ENCODE measurements at places on chromosomes 11 and 22.

DNA sequence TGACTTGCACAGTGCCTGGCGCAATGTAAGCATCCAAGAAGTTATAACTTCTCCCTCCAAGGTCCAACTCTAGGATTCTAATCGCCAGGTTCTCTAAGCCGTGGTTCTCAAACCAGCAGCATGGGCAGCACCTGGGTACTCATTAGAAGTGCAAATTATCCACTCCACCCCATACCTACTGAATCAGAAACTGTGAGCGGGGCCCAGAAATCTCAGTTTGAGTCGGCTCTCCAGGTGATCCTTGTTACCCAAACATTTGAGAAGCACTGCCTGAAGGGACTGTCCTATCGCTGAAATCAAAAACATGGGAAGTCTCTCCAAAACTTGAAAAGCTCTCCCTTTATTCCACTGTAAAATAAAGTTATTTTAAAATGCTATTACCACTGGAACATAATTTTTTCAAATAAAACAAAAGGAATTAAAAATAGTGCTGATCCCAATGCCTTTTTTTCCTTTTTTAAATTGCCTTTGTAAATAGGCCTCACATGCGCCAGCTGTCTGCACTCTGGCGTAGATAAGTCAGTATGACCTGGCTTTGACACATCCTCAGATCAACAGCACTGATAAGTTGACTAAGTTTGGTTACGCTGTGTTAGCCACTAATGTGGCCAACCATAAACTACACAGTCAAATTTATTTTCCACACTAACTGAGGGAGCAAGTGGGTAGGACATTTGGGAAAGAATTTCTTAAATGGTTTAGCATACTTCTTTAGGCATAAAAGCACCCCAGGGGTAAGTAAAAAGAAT is 8.4 kb upstream of the CTR9 start:
- DNase-seq: no peak

- DNase-seq: no peak
These were observed 1159.4 kb downstream of the FAM181B start for GRCh38 chr11:81574301-81574700.

DNA sequence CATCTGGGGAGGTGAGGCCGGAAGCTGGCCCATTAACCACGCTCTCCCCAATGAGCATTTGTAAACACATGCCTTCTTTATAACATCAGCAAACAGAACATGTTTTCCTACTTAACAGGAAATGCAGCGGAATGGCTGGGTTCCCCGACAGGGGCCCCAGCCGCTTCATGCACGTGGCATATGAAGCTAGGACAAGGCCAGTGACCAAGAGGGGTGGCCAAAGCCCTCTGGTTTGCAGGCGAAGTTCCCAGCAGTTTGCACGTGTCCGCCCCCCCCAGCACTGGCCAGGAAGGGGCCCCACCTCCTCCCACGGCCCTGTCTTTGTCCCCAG is 38.7 kb upstream of the LINC01488 start:
- DNase-seq: no peak

- no peak for DNase-seq
These were observed 14.0 kb downstream of the SAMM50 start for GRCh38 chr22:43969021-43969878.

- no peak for DNase-seq
These were observed 9.4 kb downstream of the IFITM10 start for GRCh38 chr11:1740786-1741530.

DNA sequence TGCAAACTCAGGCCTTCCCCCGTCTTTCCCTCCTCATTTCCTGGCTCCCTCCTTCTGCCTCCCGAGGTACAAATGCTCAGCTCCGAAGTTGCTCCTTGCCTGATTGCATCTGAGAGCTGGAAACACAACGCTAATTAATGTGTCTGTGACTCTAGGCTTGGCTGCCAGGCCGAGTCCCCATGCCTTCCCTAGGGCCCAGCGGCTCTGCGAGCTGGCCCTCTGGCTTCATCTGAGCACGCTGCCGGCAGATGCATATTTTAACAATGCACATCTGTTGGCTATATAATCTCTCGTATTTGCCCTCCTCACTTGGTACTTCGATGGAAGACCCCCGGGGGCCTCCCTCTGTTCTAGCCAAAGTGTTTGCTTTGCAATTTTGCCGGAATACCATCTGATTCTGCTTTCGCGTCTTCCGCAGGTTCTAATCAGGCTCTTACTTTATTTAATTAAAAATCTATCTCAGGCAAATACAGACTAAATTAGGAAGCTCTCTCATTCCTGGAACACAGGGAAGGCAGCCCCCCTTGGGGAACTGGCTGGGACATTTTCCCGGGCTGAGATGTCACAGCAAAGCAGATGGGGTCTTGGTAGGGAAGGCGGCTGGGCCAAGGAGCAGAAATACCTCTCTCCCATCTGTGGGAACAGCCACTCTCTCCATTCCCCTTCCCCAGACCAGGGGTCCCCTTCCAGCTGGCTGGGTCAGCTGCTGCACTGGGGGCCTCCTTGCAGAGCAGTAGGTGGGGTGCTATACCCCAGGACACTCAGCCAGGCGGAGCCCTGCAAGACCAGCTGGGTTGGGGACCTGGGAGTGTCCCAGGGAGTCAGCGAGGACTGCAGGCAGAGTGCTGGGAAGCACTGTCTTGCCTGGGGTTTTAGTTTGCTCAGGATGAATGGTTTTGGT is 162.8 kb downstream of the ST3GAL4 start:
- DNase-seq: no peak

- DNase-seq: no peak
These were observed 24.2 kb downstream of the OR5B17 start for GRCh38 chr11:58334708-58335107.

DNA sequence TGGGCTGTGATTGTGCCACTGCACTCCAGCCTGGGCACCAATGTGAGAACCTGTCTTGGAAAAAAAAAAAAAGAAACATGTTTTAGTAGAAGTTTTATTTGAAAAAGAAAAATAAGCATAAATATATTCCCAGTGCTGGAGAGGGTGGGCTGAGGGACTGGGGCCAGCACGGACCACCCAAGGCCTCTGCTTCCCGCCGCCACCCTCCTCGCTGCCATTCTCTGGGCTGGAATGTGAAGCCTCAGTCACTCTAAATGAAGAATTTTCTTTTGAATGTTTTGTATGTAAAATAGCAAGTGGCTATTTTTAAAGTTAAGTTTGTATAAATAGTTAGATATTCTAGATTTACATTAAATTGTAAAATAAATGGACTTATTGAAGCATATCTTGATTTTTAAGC is 5.1 kb upstream of the TRMU start:
- no peak for DNase-seq

GRCh38 chr11:12318791-12319438 is 58.5 kb upstream of the PARVA start:
- DNase-seq: no peak

GRCh38 chr11:63939397-63939891 is 642 bp downstream of the NAA40 start:
- DNase-seq: no peak

- DNase-seq: no peak
These were observed 323.3 kb downstream of the NTM start for GRCh38 chr11:131693756-131694155.

GRCh38 chr11:48052183-48053044 is 72.1 kb downstream of the PTPRJ start:
- no peak for DNase-seq

- DNase-seq: no peak
These were observed 47.5 kb downstream of the RTN4R start for GRCh38 chr22:20220629-20221026.

- no peak for DNase-seq
These were observed 109.1 kb downstream of the TRIM44 start for GRCh38 chr11:35771722-35772121.

DNA sequence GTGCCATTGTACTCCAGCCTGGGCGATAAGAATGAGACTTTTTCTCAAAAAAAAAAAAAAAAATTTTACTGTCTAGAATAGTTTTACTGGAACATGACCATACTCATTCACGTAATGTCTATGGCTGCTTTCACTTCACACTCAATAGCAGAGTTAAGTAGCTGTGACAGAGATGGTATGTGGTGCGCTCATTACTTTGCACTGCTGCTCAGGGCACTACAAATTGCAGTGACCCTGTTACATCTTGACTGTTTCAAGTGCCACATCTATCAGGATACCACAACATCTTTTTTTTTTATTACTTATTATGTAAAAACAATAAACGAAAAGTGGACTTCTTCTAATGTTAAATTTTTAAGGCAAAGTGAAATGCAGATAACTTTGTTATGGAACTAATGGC is 110.3 kb downstream of the ARHGAP20 start:
- no peak for DNase-seq

DNA sequence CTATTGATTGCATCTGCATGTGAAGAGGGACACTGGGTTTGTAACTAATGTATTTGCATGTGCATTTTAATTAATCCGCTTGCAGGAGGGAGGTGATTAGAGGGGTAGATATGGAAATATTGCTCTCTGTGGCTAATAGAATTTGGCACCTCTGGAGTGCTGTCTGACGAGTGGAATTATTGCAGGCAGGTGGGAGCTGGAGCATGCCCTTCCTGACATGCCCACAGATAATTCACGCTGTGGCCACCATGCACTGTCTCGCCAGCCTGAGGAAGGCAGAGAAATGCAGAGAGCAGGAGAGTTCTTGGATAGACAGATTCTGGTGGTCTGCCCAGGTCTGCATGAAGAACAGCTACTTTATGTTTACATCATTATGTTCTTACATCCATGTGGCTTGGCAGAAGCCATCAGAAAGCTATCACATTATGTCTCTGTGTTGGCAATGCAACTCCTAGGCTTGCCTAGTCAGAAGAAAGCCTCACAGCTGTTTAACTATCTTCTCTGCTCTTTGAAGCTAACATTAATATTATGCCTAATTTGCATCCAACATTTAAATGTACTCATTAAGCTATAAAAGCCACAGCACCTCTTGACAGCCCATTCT is 89.4 kb upstream of the DRD2 start:
- no peak for DNase-seq

GRCh38 chr11:75938543-75938942 is 123.5 kb downstream of the UVRAG start:
- DNase-seq: no peak

DNA sequence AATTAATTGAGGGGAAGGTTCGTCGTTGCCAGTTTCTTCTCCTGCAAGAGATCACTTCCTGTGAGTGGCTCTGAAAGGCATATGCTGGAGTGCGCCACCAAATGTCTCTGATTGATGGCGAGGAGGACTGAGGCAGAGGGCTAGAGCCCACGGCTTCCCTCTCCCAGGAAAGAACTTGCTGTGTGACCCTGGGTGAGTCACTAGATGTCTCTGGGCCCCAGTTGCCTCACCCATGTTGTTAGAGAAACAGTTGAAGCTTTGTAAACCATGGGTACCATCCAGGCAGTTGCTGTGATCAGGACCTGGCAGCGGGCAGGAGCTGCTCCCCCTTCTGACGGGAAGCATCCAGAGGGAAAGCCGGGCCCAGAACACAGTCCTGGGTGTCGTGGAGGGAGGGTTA is 3.2 kb downstream of the ABCG4 start:
- no peak for DNase-seq

DNA sequence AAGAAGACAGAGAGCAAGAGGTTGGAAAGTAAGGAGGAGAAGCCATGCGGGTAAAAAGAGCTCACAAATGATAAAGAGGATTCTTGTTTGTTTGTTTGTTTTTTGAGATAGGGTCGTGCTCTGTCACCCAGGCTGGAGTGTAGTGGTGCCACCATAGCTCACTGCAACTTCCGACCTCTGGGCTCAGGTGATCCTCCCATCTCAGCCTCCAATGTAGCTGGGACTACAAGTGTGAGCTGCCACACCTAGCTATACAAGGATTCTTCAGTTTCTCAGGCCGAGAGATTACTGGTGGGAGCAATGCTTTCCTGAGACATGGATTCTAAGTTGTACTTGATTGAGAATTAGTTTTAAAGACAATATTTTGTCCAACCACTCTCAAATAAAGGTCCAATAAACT is 55.6 kb downstream of the CLTCL1 start:
- DNase-seq: no peak

DNA sequence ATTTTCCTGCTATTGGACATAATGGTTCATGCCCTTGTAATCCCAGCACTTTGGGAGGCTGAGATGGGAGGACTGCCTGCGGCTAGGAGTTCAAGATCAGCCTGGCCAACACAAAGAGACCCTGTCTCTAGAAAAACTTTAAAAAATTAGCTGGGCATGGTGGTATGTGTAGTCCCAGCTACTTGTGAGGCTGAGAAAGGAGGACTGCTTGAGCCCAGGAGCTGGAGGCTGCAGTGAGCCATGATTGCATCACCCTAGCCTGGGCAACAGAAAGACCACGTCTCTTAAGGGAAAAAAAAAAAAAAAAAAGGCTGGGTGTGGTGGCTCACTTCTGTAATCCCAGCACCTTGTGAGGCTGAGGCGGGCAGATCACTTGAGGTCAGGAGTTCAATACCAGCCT is 94.0 kb downstream of the APOL5 start:
- DNase-seq: no peak

- DNase-seq: no peak
These were observed 38.6 kb downstream of the GGTLC2 start for GRCh38 chr22:22682807-22683667.

DNA sequence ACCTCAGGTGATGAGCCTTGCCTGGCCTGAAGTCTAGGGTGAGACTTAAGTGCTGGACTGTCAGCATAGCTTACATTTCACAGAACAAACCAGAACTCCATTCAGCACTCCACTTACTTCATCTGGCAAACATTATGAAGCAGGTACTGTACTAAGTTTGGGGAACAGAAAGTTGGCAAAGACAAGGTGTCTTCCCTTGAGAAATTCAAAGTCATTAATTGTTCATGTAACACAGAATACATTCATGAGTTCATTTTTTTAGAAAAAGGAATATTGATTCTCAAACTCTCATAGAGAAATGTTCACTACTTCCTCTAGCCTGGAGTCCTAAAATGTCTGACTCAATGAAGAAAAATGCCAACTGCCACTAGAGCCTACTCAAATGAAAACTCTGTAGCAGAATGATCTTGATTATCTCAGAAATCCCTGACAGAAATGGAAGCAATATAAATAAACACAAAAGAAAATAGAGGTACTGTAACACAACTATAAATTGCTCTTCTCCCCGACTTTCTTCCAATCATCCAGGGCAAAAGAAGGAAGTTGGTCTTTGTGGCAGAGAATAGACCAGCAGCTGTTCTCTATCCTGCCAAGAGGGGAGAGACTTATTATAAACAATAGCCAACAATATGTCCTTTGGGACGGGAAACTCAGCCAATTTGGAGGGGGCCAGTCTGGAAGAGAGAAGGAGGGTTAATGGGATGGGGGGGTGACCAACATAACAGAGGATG is 129.2 kb upstream of the MTMR2 start:
- DNase-seq: no peak

All from stimulated activated CD8-positive, alpha-beta memory T cell treated with anti-CD3 and anti-CD28 coated beads, Interleukin-7, amount 100 ng/mL, for 1 hour (primary cell).